Central memory CD4-positive, alpha-beta T cell (primary cell): ENCODE measurements at places on chromosomes 5 and 9.
A peak's percentile ranks its signal among the peaks of the same experiment; 100 is the strongest.

DNA sequence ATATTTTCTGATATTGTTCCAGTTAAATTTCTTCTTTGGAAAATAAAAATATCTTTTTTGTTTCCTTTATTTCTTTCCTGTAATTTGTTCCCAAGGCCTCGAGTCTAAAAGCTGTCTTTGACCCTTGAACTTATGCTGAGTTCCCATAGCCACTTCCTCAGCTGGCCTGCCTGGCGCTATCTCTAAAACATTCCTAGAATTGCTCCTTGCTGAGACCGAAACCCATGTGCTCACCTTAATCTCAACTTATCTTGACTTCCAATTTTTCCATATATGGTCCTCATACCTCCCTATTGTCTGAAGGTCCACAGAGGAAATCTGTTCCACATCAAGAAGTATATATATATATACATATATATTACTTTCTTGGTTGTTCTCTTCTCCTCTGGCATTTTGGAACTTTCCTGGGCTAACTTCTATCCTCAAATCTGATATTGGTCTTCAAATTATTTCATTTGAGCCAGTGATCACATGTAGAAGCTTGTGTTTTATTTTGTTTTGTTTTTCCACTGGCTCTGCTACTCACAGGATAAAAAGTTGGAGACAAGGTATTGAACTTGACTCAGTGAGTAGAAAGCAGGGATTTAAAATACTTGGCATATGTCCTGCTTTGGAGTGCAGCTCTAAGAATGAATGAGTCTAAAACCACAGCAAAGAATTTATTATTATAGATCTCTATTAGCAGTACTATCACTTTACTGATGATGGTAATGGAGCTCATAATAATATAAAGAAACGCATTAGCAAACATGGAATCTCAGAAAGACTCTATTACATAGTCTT is 45.2 kb downstream of the ENC1 start:
- DNase-seq, result no peak

GRCh38 chr5:66960369-66961137 is 236.0 kb downstream of the CD180 start:
- DNase-seq, result no peak

DNA sequence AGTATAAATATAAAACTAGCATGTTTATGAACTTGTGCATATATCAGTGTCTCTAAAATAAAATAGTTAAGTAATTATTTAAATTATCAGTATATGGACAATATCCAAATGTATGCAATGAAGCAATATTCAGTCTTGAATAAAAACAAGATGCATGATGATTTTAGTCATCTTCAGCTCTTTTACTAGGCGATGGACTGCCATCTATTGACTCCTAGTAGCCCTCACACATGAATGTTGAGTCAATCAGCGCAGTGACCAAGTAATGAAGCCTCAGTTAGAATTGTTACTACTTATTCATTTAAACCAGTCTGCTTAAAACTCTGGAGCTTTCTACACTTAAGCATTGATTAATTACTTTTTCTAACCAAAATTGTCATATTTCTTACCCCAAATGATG is 92.9 kb upstream of the GRHPR start:
- no peak for DNase-seq

DNA sequence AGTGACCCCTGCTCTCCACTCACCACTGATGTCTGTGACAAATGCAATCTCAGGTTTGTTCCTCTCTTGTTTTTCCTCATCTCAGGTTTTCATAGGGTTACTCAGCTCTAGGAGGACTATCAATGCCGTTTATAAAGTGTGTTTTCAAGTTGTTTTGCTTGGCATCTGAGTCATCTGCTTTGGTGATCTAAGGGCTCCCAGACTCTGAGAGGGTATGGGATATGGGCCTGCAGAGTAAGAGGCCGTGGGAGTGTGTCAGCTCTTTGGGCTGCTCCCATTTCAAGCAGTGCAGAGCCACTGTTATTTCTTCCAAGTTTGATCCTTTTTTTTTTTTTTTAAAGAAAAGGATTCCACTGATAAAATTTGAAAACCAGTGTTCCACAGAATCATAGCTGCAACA is 46.3 kb downstream of the NNT start:
- DNase-seq, result no peak

GRCh38 chr9:64066736-64067368 is 1218.2 kb downstream of the FOXD4L5 start:
- no peak for DNase-seq

GRCh38 chr5:144815131-144815530 is 644.5 kb downstream of the KCTD16 start:
- no peak for DNase-seq

DNA sequence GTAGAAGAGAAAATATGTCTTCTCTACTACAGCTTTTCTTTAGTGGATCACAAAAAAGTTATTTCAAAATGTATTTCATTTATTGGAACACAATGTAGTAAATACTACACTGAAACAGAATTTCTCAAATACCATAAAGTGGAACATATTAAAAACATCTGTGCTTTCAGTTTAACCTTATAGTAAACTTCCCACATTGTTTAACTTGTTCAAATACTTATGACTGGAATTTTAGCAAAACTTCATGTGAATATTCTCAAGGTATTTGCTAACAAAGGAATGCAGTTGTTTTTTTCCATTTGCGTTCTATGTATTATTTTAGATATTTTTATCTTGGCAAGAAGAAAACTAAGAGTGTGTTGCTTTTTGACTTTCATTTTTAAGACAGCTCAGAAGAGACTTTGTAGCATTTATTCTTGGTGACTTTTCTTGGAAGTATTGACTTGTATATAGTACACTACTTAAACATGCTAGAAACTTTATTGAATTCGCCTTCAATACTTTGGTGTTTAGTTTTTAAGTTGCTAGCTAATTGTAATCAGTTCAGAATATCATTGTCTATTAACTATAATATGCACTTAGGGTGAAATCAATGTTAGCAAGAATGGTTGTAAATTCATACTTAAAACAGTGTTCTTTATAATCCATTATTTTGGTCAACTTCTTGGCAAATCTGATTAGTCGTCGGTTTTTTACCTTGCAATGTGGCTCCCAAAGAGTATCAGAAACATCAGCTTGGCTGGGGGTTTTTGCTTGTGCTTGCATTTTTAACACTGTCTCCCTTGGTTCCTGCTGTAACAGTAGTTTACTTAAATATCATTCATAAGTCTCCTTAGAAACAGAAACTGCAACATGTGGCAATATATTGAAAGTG is 5.0 kb upstream of the RHOBTB3 start:
- DNase-seq, result no peak

DNA sequence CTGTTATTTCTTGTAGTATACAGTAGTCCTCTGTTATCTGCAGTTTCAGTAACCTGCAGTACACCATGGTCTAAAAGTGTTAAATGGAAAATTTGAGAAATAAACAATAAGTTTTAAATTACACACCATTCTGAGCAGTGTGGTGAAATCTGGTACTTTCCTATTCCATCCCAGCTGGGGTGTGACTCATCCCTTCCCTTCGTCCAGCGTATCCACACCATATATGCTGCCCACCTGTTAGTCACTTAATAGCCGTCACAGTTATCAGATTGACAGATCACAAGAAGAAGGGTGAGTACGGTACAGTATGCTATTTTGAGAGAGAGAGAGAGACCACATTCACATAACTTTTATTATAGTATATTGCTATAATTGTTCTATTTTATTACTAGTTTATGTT is 28.9 kb downstream of the FAM151B start:
- no peak for DNase-seq

DNA sequence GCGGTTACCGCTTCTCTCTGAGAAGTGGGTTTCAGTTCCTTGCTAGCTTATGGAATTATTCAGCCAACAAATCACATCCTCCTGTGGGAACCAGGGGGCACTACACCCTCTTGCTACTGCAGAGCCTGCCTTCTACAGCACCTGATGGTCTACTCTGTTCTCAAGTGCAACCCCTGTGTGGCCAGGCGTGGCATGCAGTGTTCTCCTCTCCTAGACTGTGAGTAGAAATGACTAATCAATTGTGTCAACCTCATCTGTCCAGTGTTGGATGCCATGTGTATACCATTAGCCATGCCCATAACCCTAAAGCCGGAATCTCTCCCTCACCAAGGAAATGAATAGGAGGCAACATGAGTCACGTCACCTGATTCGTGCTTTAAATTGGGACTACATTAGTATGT is 117.2 kb upstream of the LIFR start:
- DNase-seq, result no peak

DNA sequence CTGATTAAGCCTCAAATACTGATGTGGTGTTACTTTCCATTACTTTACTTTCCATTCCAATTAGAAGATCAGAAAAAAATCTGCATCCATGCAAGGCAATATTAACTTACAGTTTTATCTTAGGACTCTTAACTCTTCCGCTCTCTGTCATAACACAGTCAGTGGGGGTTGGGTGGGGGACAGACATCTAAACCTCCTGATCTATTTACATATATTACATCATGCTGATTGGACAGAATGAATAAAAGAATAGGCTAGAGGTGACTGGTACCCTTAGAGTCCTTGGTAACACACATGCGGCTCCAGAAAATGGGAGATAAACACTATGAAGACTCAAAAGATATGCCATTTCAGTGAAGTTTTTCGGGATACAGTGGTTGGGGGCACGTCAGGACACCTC is 27.6 kb downstream of the RAPGEF6 start:
- DNase-seq, result no peak

GRCh38 chr9:16597136-16597535 is 273.3 kb downstream of the BNC2 start:
- no peak for DNase-seq

DNA sequence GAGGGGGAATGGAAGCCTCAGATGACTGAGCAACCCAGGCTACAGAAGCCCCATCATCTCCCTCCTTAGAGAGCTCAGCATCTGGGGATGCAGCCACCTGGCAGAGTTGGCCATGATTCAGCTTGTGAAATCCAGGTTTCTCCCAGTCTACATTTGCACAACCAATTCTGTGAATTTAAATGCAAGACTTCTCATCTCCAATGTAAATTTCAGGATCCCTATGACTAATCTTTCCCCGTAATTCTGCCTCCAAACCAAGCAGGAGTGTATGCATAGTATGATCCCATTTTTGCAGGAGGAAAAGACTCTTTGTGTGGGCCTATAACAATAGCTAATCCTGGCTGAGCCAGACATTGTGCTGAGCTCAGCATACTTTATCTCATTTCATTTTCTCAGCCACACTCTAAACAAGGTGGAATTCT is 59.6 kb upstream of the IL17B start:
- no peak for DNase-seq

GRCh38 chr9:122814545-122814944 is 13.8 kb downstream of the PDCL start:
- DNase-seq, result no peak

GRCh38 chr9:27487927-27488326 is 36.2 kb upstream of the IFNK start:
- DNase-seq, result no peak

DNA sequence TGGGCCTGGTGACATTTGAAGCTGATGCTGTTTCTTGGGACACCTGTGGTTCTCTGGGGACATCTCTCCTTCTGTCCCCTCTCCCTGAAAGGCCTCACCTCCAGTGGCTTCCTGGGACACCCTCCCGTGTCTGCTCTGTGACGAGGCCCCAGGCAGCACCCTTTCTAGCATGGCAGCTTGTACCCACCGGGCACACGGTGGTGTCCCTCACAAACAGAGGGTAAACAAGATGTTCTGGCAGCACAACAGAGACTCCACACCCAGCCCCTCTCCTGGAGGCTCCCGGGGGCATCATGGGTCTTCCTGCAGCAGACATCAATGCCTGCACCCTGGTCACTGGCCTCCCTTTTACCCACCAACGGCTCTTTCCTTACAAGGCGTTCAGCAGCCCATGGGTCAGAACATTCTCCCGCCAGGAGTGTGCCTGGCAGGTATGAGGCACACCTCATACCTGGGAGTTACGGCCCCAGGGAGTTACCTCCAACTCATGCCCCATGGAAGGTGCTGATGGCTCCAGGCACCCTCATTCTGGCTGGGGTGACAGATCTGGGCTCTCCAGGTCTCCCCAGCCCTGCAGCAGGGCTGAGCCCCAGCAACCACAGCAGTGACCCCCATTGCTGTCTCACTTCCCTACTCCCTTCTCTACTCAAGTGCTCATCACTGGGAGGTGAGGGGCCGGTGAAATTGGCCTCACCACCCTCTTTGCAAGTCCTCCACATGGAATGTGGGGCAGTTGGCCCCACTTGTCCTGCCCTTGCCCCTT is 51.1 kb downstream of the BARX1 start:
- no peak for DNase-seq

DNA sequence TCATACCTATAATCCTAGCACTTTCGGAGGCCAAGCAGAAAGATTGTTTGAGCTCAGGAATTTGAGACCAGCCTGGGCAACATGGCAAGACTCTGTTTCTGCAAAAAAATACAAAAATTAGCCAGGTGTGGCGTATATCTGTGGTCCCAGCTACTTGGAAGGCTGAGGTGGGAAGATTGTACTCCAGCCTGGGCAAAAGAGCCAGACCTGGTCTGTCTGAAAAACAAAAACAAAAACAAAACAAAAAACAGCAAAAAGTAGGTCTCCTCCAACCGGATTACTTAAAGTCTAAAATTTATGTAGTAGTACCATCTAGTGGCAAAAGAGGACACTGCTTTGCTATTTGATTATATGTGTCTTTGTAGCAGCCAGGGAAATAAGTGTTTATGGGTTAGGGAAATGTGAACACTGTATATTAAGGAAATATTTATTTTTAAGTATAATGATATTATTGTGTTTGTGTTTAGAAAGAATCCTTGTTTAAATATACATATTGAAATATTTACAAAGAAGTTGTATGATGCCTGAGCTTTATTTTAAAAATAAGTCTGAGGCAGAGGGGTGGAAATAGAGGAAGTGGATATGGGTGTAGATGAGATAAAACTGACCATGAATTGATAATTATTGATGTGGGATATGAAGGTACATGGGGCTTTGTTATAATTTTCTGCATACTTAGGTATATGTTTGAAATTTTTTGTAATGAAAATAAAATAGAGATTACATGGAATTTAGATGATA is 20.0 kb downstream of the APC start:
- peak; percentile 47 for DNase-seq

GRCh38 chr5:39426051-39426745 is 1.4 kb upstream of the DAB2 start:
- DNase-seq, result no peak

- DNase-seq, result no peak
Observed at GRCh38 chr9:17751486-17751885, 172.6 kb downstream of the SH3GL2 start.

DNA sequence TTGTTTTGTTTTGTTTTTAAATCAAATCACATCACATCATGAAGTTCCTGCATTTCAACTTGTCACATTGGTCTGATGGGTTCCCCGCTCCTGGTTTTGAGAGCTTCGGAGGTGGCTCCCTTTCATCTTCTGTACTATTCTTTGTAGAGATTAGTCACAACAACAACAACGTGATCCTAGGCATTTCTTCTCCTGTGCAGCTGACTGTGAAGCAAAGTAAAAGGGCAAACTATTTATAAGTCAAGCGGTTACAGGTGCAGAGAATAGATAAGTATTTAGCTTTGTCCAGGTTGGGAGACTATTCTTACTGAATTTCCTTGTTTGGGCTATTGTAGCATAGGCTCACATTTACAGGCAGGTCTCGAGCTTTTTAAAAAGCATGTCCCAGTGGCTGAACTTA is 197.7 kb upstream of the CDKN2B start:
- no peak for DNase-seq
